Stimulated activated CD8-positive, alpha-beta memory T cell treated with anti-CD3 and anti-CD28 coated beads, Interleukin-12 subunit alpha, Interleukin-12 subunit beta, amount 100 ng/mL, for 4 hours (primary cell): ENCODE measurements at places on chromosomes 7 and 10.

DNA sequence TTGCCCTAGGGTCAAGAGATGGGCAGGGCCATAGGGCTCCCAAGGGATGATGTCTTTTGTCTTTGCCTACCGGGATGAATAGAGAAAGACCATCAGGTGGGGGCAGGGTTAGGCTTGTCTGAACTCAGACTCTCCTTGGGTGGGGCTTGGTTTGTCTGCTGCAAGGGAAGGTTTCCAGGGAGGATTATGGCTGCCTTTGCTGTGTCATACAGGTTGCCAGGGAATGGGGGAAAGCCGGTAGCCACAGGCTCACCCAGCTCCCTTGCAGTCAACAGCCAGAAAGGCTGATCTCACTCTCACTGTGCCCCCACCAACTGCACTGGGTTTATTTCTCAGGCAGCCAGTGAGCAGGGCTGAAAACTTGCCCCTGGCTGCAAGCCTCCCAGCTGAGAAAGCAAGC, 253.2 kb downstream of the POLR1F start:
- no peak for DNase-seq

GRCh38 chr10:122029499-122030199, 40.7 kb downstream of the TACC2 start:
- no peak for DNase-seq

- no peak for DNase-seq
Observed at GRCh38 chr7:2717293-2718261, 29.6 kb downstream of the AMZ1 start.

- no peak for DNase-seq
Observed at GRCh38 chr10:117275121-117275520, 34.2 kb downstream of the SLC18A2 start.

DNA sequence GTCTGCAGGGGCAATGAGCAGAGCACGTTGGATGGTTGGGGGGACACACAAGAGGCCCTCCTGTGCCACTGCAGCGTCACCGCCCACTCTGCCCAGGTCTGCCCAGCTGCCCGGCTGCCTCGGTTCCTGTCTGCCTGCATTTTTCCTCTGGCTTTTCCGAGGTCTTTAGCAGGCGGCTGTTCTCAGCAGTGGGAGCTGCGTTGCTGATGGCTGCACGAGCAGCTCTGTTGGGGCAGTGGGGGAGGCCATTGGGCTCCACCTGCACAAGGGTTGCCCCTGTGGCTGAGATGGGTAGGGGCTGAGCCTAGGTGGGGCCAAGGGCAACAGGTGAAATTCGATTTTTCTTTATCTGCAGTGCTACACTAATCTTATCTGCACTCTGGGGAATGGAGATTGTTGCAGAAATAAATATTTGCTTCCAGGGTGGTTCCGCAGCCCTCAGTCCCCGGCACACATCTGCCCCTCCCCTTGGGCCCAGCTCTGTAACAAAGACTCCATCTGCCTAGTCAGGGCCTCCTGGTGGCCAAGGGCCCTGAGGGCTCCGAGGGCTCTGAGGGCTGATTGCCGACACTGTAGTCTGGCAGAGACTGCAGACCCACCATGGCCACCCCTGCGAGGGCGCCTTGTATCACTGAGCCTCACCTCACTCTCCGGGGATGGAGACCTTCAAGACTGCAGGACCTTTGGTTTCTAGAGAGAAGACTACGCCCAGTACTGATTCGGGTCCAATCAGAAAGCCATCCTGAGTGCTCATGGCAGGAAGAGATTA, 141.7 kb upstream of the SHH start:
- no peak for DNase-seq

DNA sequence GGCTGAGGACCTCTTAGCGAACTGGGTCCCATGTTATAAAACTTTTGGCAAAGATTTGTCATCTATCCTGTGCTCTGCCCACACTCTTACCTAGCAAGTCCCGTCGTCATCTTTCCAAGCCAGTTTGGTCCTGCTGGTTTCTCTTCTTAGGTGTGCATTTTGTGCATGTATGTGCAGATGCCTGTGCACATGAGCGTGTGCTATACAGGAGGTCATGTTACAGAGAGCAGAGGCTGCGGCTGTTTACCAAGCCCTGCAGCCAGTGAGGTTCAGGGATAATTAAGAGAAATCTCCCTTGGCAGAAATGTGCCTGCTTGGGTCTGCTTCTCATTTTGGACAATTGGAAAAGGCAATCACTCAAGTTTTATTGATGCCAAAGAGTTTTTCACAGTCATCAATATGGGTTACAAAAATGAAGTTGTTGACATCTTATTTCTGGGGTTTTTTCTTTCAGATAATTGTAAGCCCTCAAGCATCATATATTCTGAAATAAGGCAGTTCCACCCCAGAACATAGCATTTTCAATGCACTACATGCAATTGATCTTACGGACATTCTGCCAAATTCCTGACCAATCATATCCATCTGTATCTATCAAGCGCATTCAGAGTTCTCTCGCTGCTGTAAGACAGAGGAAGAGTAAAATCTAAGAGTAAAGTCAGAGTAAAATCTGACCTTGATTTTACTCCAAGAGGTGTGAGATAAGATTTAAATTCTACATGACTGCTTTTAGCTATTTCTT, 361.4 kb upstream of the ZNF32 start:
- no peak for DNase-seq

DNA sequence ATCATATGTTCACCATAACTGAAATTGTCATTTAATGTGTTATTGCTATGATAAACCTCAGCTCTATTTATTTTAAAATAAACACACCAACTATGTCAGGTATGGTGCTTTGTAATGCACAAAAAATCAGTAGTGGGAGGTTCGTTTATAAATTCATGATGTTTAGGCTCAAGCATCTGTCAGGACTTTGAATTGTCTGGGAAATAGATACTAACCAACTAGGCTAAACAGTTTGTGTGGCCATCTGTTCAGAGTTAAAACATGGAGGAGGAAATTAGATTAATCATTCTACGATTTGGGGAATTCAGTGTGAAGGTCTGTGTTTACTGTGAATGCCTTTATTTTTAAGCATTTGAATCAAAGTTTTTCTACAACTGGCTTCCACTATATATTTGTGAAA, 212.6 kb upstream of the FZD8 start:
- DNase-seq = no peak

DNA sequence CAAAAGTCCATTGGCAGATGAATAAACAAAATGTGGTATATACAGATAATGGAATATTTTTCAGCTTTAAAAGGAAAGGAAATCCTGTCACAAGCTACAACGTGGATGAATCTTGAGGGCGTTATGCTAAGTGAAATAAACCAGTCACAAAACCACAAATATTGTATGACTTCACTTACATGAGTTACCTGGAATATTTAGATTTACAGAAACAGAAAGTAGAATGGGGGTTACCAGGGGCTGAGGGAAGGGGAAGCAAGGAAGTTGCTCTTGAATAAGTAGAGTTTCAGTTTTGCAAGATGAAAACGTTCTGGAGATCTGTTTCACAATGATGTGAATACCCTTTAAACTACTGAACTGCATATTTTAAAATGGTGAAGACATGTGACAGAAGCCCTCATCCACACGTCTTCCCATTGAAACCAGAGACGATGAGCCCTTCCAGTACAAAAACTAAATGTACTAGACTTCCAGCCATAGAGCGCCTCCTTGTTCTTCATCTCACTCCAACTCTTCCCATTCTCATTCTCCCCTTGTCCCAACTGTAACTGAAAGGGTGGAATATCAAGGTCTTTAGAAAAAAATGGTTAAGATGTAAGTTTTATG, 62.4 kb downstream of the MICU1 start:
- DNase-seq = no peak

DNA sequence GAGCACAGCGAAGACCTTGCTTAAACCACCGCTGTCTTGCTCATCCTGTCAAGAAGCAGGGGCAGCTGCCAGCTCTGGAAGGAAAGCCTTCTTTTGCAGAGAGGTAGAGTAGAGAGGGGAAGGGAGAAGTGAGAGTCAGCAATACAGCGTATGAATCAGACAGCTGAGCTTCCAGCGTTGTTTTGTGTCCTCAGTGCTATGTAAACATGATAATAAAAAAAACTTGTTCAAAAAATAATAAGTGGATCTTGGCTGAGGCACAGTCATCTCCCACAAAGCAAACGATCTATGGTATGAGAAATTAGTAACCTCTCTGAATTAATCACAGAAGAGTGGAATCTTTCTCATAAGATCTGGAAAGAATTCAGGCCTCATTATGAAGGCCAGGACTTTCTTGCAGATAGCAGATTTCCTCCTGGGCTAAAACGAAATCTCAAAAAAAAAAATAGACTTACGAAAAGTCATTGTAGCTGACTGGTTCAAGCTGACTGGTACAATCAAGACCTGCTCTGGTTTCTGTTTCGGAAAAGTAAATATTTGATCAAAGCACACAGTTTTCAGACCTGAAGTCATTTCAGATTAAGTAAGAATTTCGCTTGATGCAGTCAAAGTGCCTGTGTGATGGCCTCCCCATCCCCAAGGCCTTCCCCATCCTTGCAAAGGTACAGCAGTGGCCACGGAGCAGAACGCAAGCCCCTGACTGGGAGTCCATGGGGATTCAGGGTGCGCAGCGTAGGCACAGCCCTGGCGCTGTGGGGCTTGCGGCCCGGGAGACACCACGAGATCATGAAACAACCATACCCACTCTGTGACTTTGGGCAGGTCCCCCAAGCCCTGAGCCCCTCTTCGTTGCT, 29.4 kb downstream of the CHST15 start:
- no peak for DNase-seq

DNA sequence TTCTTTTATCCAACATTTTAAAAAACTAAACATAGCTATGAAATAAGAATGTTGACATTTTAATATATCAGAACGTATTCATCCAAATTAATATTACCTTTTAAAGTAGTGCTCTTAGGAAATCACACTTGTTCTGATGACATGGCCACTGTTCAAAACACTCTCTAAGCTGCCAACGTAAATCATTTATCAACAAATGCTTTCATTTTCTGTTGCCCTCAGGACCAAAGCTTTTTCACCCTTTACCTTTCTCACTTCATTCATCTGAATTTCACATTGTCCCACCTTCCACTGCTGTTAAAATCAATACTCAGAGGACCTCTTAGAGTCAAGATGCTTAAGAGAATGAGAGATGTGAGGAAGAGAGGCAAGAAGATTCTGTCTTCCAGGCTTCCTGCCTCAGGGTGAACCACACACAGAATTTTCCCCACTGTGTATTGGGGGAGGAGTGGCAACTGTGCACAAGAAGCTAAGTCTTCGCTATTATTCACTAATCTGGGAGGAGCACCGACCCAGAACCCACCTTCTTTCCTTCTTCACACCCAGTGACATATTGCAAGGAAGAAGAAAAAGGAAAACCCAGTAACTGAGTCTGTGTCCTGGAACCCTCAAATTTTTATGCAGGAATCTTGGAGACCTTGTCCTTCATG, 21.0 kb downstream of the HIBADH start:
- DNase-seq = no peak

- DNase-seq = no peak
Observed at GRCh38 chr7:107394276-107394675, 75.6 kb upstream of the GPR22 start.
